ENCODE measurements at places on chromosomes 6 and 20.

DNA sequence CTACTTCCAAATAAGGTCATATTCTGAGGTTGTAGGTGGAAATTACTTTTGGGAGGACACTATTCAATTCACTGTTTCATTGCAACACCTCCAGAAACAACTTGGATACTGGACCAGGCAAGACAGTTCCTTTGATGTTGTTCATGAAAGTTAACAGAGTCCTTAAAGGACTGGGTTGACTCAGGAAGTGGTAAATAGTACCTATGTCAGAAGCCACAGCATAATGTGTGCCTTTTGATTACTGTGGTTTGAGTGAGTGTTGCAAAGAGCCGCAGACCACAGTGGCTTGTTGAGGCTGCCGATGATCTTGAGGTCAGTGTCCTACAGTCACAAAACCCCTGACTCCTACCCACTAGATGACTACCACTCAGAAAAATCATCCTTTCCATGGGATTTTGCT lies 10.9 kb downstream of the IL20RA start:
- peak; percentile 47 for DNase-seq

DNA sequence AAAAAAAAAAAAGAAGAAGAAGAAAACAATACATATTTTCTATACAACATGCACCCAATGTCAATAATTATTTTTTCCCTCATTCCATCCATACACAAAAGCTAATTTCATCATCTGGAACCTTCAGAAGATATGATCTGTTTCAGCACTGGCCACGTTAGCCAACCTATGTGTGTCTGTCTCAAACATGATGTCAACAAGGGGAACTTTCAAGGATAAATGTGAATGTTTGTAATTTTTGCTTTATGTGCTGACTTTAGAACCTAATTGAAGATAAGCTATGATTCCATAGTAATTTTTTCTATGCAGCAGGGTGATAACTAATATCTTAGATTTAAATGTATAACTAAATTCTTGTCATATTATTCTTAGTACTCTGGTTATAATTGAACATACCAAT lies 37.9 kb downstream of the IPCEF1 start:
- no peak for DNase-seq

DNA sequence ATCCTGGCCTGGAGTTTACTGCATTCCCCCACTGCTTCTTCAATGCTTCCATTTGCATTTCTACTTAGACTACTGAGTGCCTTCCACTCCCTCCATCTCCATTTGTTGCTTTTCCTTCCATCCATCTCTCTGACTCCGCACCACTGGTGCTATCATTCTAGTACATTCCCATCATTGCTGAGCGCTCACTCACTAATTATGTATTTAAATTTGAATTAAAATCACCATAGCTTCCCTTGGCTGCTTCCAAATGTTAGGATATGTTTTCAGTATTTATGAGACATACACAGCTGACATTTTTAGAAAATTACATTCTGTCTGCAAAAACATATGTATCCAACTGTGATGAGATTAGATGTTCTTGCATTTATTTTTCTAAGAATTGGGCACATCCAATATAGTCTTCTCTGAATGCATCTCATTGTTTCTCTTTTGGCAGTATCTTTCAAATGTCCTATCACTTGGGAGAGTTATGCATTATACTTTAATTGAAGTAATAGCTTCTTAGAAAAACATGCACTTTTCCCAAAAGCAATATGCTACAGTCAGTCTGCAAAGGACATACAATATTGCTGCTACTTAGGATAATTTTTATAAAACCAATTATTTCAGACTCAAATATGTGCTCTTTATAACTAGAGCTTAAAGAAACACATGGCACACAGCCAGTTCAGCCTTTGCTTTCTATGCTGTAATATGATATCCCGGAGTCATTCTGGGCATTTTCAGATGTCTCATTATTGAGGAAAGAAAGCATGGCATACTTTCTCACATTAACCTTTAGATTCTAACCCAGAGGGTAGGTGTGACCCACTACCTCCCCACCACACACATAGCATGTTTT lies 12.1 kb upstream of the COL21A1 start:
- DNase-seq, result no peak

GRCh38 chr6:75946146-75946831 lies 126.2 kb downstream of the IMPG1 start:
- no peak for DNase-seq

GRCh38 chr6:80104520-80104919 lies 2.0 kb upstream of the BCKDHB start:
- DNase-seq, result no peak

DNA sequence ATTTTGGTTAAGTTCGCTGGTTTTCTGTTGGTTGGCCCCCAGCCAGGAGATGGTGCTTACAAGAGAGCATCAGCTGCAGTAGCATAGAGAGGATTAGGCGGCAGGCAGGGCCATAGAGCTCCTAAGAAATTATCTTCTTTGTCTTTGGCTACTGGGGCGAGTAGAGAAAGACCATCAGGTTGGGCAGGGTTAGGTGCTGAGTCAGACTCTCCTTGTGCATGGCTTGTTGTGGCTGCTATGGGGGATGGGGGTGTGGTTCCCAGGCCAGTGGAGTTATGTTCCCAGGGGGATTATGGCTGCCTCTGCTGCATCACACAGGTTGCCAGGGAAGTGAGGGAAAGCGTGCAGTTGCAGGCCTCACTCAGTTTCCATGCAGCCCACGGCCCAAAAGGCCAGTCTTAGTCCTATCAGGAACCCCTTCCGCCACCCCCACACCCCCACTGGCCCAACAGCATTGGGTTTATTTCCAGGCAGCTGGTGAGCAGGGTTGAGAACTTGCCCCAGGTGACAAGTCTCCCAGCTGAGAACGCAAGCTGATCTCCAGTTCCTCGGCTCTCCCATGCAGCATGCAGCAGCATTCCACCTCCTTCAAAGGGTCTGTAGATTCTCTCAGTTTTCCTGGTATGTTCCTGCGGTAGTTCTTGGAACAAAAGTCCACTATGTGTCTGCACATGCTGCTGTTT lies 243.7 kb downstream of the UTRN start:
- DNase-seq, result no peak

DNA sequence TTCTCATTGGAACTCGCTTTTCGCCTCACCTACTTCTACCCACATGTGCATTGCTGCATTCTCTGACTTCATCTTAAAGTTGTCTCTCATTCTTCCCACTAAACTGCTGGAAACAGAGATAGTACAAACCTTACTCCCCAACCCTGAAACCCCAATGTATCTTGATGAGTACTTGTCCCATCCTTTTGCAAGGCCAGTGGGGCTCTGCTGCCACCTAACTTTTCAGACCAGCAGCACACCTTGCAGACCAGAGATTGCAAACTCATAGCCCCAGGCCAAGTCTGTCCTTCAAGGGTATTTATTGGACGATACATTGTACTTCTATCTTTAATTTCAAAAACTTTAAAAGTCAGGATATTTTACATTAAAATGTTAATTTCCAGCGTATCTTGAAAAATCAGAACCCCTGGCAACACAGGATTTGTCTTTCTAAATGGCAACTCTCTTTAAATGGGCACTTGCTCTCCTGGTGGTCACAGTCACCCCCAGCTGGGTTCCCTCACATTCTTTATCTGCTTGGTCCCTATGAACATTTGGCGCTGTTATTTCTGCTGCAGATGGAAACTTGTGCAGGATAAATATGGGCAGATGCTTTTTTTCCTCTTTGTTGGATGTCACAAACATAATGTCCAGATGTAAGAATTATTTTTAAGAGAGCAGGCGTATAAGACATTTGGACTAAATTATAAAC lies 83.9 kb downstream of the SOD2 start:
- DNase-seq, result peak; percentile 57

- DNase-seq, result peak; percentile 52
Measured at GRCh38 chr20:17749978-17750721, 50.4 kb downstream of the BANF2 start.

DNA sequence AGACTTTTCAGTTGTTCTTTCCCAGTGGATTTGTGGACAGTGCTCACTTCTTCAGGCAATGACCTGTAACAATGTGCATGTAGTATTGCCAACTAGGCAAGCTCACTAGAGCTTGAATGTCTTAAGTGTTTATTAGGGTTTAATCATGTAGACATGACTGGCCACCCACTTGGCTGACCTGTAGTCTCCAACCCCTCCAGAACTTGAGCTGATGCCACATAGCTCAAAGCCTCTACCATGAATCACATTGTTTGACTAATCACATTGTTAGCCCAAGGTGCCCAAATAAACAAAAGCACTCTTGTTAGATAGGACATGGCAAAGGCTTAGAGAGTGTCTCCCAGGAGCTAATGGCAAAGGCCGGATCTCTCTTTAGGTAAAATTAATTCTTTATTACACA lies 272.7 kb downstream of the GRIK2 start:
- no peak for DNase-seq

DNA sequence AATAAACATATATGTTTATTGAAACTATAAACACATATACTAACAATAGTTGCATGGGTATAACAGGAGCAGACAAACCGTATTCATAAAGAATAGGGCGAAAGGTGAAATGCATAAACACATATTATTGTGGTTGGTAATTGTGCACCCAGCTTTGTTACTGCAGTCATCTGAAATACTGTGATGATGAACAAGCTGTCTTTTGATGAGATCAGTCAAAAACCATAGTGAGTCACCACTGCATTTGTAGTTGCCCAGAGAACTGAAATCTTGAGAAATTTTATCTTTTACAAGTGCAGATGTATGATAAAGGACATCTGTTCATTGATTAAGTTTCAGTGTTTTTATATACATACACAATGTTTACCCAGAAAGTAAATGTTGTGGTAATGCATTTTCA lies 133.7 kb downstream of the MYO6 start:
- DNase-seq, result no peak

GRCh38 chr6:159105716-159106115 lies 60.9 kb upstream of the TAGAP start:
- no peak for DNase-seq

DNA sequence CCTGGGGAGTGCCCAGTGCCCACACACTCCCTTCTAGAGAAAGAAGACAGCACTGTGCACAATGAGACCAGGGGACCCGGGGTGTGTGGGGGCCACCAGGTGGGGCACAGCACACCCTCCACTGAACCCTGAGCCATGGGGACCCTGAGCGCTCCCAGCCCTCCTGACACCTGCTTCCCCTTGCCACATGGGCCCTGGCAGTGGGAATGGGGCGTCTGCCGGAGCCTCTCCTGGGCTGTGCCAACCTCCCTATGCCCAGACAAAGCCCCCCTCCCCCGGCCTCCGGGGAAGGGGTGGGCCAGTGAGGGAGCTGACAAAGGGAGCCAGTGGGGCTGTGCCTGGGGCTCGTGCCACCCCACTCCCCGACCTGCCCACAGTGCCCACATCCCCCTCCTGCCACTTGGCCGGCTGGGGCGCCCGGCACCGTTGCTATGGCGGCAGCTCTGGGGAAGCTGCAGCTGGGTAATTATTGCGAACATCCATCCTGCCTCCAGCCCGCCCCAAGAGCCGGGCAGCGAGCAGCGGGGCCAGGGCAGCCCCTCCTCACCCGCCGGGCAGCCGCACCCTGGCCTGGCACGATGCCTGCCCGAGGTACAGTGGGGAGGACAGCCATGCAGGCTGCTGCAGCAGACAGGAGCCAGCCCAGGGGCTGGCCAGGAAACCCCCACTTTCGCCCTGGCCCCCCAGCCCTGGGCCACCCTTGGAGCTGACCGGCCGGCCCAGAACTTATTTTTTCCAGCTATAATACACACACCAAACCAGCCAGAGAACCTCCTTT lies 41.9 kb upstream of the NOL4L start:
- peak; percentile 74 for DNase-seq

GRCh38 chr20:57734754-57735153 lies 24.9 kb upstream of the PMEPA1 start:
- DNase-seq, result no peak

GRCh38 chr6:54587277-54587676 lies 259.3 kb upstream of the FAM83B start:
- DNase-seq, result no peak

DNA sequence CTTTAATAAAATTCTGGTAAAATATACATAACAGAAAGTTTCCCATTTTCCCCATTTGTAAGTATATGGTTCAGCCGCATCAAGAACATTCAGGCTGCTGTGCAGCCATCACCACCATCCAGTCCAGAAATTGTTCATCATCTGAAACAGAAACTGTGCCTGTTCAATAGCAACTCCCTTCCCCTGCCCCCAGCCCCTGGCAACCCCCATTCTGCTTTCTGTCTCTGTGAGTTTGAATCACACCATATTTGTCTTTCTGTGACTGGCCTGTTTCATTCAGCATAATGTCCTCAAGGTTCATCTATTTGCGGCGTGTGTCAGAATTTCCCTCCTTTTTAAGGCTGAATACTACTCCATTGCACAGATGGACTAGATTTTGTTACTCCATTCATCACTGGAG lies 19.1 kb downstream of the VSTM2L start:
- no peak for DNase-seq

DNA sequence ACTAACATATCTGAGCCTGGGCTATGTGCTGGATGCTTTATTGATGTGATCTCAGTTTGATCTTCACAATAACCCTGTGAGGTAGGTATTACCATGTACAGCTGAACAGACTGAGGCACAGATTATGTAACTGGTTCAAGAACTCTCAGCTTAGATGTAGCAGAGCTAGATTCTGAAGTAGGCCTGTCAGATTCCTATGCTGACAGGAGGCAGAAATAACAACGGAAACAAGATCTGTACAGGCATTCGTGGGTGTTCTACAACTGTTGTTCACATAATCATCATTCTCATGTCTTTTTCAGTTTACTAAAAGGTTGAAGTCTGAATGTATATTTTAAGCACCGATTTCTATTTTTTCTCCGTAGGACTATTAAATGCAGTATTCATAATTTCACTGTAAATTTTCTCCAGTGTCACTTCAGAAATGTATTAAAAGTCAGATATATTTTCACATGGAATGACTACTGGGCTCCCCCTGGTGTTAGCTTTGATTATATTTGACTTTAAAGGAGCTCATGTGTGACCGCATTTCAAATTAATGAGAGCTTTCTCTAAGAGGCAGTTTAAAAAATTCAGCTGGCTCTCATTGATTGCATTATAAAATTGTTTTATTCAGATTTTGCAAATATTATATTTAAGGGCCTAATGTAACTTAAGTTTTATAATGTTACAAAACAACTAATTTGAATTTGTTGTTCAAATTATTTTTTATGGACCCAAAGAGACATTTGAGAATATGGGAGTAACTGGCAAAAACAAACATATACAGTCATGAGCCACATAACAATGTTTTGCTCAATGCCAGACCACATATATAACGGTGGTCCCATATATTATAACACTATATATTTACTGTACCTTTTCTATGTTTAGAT lies 36.4 kb upstream of the SLC17A4 start:
- no peak for DNase-seq

GRCh38 chr6:89267918-89268317 lies 47.2 kb downstream of the GABRR2 start:
- DNase-seq, result no peak

DNA sequence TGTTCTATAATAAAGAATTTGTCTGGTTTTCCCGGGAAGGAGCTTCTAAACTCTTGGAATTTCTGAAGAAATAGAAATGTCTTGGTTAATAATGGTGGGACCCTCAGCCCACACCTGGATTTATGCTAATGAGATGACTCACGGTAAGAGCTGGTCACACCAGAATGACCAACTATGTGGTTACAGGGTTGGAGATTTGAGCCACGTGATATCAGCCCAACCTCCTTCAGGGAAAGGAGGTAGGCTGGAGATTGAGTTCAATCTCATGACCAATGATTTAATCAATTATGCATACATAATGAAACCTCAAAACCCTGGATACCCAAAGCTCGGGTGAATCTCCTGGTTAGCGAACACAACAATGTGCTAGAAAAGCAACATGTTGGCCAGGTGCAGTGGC lies 22.1 kb upstream of the CDKN1A start:
- no peak for DNase-seq

- no peak for DNase-seq
Measured at GRCh38 chr6:139186242-139186641, 51.4 kb downstream of the HECA start.
